ENCODE measurements at places on chromosomes 2 and 18.

GRCh38 chr2:25256488-25256875 is 85.2 kb downstream of the DNMT3A start:
- no peak for DNase-seq

DNA sequence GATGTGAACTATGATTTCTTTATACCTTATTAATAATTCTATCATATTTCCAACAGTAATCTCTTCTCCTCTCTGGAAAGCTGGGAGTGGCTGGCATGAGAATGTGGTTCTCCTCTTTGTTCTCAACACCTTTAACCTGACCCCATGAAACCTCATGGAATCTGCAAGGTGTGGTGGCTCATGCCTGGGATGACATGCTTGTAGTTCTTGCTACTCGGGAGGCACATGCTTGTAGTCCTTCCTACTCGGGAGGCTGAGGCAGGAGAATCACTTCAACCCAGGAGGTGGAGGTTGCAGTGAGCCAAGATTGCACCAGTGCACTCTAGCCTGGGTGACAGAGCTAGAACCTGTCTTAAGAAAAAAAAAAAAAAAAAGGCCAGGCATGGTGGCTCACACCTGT is 10.8 kb upstream of the CDCA7 start:
- DNase-seq = no peak

- DNase-seq = no peak
Measured at GRCh38 chr2:229572507-229573271, 141.7 kb downstream of the DNER start.

DNA sequence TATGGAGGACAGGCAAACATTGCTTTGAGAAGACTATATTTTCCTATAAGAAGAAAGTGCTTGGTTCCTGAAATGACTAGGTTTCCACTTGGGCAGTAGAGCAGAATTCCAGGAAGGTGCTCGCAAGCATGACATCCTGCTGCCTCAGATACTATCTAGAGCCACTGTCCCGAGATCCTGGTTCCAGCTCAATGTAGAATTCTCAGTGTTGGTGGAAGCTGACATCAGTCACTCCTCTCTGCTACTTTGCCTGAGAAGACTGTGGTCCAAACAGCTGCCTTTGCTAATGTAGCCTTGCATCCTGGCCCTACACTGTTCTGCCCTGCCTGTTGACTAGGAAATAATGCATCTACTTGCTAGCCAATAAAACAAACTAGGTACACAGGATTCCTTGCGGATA is 50.0 kb upstream of the ITGA6 start:
- no peak for DNase-seq

DNA sequence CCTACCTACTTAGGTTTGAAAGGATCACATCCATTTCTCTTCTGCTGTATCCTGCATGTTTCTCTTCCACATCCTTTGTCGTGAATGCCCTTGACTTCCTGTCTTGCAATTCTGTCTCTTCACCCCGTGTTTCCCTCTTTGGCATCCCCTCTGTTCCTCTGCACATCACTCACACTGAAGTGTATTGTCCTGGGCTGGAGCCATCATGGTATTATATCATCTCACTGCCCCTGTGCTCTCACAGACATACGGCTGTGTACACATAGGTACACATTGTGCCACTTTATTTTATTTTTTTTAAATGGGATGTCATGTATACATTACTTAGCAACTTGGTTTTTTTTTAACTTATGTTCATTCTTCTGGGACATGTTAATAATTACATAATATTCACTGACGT is 291.6 kb downstream of the ALPK2 start:
- no peak for DNase-seq

DNA sequence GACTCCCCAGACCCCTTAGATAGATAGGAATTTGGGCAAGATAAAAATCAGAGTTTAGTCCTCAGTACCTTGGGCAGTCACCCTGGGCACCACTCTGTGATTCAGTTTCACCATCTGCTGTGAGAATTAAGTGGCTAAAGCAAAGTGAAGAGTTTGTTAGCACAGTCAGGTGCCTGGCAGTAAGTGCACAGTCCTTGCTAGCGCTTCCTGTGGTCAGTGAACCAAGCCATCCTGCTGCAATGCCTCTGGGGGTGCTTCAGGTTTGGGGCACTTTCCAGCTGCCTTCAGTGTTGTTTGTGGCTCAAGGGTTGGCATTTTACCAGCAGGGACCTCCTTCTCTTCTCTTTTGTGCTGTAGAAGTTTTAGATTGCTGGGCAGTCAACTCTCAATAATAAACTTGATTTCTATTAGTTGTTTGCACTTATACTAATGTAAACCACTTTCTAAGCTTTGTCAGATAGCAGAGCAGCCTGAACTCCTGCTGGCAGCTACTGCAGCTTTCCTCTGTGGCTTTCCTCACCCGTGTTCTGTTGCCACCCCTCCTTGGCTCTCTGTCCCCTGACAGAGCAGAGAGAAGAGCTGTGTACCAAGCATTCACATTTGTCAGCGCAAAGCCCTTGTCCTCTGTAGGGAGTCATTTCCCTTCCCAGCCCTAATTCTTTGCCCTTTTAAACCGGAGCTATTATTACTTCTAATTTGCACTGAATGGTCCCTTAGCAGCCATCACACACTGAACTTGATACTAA is 48.4 kb upstream of the RMP24 start:
- no peak for DNase-seq

- no peak for DNase-seq
Measured at GRCh38 chr2:235678712-235679111, 184.9 kb downstream of the AGAP1 start.

DNA sequence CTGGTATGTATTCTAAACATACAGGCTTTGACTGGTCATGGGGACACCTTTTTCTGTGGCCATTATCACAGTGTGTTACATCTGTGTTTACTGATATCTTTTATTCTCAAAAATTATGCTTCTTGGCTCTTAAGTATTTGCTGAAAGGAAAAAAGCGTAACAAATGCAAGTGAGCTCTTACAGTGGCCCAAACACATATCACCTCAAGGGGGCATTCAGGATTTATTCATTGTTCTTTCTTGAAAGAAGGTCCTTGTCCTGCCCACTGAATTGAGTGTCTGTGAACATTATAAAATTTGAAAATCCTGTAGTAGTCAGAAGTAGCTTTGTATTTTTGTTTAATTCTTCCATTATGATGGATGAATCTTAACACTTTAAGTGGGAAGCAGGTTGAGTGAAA is 454.5 kb downstream of the XIRP2 start:
- DNase-seq = no peak

DNA sequence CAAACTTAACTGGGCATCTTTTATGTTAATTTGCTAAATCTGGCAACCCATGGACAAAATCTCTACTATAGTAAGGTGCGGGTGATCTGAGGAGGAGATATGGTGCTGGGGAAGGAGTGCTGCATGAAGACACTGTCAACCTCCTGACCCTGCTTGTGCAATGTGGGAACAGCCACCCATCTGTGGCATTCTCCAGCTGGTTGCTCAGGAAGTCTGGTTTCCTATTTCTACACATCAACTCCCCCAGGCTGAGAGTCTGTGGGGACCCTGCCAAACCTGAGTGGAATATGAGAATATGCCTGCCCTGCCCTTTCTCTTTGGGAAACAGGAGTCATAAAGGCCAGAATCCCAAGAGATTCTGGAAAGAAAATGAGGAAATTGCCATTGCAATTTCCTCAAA is 60.1 kb upstream of the PAX3 start:
- no peak for DNase-seq

DNA sequence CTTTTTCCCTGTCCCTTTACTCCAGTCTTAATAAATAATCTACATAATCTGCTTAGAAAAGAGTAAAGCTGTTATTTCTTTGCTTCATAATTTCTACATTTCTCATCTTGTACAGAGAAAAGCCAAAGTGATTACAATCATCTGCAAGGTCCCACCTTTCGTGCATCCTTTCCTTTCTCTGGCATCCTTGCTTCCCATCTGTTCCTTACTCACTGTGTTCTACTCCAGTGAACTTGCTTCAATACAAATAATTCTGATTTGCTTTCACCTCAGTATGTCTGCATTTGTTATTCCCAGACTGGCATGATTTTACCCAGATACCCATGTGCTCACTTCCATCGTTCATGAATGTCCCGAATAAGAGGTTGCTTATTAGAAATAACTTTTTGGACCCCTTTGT is 99.4 kb upstream of the DSEL start:
- DNase-seq = no peak

DNA sequence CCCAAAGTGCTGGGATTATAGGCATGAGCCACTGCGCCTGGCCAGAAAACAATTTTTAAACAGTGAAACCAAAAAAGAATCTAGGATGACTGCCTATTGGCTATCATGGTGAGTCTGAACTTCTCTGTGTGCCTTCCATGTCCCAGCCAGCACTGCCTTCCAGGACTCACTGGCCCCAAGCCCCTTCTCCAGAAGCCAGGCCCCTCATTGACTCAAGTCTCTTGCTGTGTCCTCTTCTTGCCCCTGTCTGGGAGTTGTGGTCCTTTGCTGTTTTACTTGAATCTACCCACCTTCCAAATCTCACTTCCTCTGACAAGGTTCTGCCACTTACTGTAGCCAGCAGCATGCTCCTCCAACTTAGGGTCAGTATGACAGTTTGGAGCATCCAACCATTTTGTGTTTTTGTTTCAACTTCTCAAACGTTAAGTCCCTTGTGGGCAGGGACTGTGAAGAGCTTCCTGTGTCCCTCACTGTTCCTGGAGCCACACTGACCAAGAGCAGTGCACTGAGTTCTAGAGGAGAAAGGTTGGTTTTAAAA is 41.7 kb downstream of the ST3GAL5 start:
- no peak for DNase-seq

DNA sequence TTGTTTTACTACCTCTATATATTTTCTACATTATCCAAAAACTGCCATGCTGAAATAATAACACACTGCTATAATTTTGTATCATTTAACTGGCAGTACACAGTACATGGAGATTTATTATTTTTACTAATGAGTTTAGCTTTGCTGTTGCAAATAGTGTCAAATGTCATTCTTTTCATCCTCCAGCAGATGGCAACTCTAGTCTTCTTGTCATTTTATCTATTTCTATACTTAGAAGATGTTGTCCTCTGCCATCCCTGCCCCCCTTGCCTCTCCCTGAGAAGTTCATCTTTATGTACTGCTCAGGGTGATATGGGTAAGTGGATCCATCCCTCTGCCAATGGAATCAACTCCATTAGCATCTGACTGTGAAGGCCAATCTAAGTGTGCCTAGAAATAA is 21.7 kb upstream of the LRRTM1 start:
- no peak for DNase-seq

GRCh38 chr2:117853873-117854272 is 39.4 kb downstream of the DDX18 start:
- no peak for DNase-seq

GRCh38 chr18:47500930-47501329 is 249.5 kb upstream of the SKOR2 start:
- DNase-seq = no peak

DNA sequence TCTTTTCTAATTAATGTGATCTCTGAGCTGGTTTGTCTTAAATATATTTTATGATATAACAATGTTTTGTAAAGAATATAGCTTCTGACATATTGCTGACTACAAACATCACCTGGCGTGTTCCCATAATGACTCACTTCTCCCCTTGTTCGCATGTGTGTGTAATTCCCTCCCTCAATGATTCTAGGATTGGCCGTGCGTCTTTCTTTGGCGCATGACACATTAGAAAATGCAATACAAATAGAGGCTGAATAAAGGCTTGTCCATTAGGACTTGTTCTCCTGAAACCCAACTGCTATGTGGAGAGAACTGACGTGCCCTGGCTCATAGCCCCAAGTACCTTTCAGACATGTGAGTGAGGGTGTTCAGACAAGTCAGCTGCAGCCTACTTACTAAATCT is 159.7 kb upstream of the CDH20 start:
- DNase-seq = no peak

DNA sequence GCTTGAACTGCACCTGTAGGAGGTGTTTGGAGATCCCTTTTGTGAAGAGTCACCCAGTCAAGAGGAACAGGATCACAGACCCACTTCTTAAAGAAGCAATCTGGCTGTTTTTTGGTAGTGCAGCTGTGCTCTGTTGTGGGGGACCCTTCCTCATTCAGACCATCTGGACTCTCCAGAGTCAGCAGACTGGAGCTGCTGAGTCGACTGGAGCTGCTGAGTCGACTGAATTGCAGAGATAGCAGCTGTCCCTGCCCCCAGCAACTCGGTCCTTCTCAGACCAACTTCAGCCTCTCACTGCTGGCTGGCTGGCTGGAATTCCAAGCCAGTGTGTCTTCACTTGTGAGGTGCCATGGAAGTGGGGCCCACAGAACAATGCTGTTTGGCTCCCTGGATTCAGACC is 56.8 kb downstream of the GTF3C3 start:
- DNase-seq = no peak

- DNase-seq = no peak
Measured at GRCh38 chr2:199977984-199978415, 22.6 kb downstream of the MAIP1 start.

DNA sequence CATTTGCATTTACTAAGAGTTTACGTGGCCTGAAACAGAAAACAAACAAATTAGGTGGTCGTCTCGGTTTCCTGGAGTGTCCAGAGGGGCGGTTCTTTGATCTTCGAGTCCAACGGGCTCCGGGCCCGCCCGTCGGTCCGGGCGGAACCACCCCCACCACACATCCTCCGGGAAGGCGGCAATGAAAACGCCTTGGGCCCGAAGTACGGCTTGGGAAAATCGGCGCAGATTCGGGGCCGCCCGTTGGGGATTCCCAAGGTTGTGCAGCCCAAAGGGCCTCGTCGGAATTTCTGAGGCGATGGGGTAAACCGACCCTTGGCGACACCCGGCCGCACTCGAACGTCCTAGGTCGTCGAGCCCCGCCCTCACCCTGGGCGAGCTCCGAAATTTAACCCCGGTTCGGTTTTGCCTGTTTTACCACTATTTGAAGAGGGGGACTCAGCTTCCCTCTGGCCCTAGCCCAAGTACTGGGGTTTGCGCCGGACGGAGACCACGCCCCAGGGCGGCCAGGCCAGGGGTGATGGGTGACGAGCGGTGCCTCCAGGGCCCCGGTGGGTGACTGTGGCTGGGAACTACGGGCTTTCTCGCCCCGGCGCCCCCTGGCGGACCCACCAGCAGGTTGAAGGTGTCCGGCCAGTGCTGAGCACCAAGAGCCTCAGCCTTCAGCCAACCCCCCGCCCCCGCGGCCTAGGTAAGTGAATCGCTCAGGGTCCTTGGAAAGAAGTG is 1.9 kb upstream of the CFAP53 start:
- peak; percentile 29 for DNase-seq

DNA sequence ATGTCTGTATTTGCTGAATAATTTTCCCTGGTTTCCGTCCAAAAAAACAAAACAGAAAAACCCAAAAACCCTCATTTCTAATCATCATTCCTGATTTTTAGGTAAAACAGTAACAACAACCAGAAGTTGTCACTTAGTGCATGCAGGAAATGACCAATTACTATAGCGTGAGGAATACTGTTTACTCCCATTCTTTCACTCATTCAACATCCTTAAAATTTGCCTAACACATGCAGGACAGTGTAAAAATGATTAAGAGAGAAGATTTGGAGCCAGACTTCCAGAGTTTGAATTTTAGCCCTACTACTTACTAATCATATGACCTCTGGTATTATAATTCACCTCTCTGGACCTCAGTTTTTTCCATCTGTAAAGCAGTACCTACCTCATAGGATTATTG is 83.1 kb downstream of the FIGN start:
- no peak for DNase-seq

GRCh38 chr2:127072970-127073369 is 34.0 kb downstream of the BIN1 start:
- DNase-seq = no peak

GRCh38 chr2:19652811-19653210 is 249.0 kb downstream of the TTC32 start:
- no peak for DNase-seq

All from cortex of kidney (tissue), 1 donor.